H54 (cell line): ENCODE measurements at places on chromosomes 1 and 21.

GRCh38 chr1:236663934-236664333 is 22.4 kb upstream of the ACTN2 start:
- no peak for DNase-seq

GRCh38 chr1:235397733-235398132 is 30.5 kb downstream of the TBCE start:
- DNase-seq: peak; percentile 59

DNA sequence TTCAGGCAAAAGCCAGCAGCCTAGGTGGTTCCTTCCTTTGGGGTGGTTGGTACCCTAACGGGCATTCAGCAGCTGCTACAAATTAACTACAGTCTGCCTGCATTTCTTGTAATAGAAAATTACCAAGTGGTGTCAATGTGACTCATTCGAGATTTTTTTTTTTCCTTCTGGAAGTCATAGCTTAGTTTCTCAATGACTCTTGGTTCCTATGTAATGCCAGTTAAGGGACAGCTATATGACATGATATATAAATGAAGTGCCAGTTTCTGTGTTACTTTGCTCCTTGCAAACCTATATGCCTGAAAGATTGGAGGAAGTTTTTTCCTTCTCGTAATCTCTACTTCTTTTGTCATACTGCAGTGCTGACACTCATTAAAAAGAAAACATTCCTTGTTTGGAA is 2.6 kb downstream of the MGST3 start:
- DNase-seq: no peak

DNA sequence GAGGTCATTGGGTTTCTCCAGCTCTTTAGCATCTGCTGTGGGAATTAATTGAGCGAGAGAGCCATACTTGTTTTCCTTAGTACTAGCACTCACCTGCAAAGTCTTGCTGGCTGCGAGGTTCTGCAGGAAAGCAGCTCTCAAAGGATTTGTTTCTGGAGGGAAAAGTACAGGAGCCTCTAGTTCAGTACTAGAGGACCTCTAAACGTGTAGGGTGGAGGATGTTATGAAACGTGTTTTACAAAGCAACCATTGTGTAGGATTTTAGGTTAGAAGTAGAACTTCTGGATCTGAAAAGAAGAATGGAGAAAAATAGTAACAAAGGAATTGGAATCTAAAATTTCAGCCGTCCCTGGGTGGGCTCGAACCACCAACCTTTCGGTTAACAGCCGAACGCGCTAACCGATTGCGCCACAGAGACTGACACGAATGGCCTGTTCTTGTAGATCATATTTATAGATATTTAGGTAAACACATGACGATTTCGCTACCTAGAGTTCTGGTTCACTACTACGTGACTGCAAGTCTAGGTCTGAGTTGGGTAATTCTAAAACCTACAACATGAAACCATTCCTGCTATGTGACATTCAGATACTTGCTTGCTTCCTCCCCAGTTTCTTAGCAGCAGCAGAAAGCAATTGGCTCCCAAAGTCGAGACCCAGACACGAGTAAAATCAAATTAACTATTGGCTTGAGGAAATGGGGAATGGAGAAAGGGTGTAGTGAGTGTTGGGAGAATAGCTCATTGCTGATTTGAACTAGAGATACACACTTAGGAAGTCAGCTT is 60.2 kb upstream of the CFAP126 start:
- peak; percentile 50 for DNase-seq

GRCh38 chr1:118974661-118975060 is 13.5 kb downstream of the TBX15 start:
- no peak for DNase-seq

DNA sequence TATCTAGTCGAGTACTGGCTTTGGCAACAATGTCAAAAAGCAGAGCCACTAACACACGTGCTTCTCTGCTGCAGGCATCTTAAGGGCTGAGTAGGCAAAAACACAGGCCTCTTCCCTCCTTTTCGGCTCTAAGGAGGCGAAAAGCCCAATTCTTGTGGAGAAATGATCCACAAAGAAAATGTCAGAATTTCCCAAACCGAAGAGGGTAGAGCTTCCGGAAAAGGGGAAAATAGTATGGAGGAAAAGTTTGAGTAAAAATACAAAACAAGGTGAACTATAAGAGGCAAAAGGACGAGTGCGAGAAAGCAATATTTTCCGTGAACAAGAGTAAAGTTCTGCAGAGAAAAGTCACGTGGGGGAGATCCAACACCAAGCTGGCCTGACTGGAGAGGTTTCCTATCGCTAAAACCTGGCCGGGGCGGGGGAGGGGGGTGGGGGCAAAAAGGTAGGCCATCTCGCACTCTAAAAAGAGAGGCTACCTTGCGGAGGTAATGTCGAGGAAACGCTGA is 551 bp downstream of the ZRANB2 start:
- DNase-seq: no peak

DNA sequence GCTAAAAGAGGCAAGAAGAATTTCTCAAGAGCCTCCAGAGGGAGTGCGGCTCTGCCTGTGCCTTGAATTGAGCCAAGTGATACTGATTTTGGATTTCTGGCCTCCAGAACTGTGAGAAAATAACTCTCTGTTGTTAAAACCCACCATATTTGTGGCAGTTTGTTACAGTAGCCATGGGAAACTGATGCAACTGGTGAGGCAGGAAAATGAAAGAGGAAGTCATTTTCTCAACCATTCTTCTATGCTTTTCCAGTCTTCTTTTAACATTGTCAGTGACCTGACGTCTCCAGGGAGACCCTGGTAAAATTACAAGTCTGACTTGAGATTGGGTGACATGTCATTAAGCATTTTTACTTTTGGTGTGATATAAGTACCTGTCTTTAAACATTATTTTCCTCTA is 5.8 kb downstream of the OR6P1 start:
- no peak for DNase-seq

GRCh38 chr1:57376041-57376440 is 47.8 kb downstream of the DAB1 start:
- no peak for DNase-seq

DNA sequence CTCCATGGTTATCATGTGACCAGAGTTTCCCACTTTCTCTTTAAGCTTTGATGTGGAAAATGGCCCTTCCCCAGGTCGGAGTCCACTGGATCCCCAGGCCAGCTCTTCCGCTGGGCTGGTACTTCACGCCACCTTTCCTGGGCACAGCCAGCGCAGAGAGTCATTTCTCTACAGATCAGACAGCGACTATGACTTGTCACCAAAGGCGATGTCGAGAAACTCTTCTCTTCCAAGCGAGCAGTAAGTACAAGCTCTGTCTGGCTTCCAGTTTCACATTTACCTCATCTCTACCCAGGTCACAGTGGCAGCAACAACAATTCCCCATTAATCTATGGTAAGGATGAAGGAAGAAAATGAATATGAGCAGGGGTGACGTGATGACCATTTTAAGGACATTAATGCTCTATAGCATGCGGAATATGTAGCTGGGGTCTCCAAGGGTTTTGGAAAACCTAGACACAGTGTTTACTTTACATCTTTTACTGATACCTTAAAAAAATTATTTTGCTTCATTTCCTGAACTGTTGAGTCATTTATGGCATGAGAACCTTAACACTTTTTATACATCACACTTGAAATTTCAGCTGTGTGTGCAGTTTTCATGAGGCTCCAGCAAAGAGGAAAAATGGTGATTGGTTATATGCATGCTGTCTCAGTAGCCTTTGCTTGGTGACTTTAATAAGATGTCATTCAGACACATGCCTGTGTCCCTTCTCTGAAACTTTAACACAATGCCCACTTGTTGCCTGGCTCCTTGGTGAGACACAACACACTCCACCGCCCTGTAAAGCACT is 286.3 kb upstream of the SGIP1 start:
- no peak for DNase-seq

GRCh38 chr1:155645034-155645598 is 35.1 kb downstream of the MSTO1 start:
- no peak for DNase-seq

DNA sequence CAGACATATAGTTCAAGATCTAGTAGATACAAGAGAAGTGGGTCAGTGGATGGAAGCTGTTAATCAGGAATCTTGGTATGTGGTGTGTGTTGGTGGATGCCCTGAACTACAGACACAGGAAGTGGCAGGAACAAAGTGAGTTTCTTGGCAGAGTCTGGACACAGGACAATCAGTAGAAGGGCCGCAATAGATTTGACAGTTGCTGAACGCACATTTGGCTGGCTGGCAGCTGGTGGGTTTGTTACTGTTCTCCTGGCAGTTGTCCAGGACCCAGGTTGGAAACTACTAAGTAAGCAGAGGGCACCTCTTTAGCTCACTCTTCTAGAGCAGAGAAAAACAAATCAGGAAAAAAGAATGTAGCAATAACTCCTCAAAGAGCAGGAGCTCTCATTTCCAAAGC is 13.2 kb downstream of the KRTAP26-1 start:
- no peak for DNase-seq

DNA sequence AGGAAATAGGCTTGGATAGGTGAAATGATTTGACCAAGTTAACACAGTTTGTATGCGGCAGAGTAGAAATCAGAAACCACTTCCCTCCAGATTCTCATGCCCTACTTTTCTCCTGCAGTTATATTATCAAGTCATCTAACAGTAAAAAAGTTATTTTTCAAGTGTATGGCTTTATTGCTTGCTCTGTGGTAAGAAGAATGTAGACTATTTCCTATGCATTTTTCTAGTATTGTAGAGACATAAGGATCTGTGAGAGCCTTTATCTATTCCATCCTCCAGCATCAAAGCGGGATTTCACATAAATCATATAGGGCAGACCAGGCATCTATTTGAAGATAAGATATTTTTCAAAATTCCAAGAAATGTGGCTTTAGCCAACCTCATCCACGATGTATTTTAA is 208.5 kb downstream of the TTLL7 start:
- no peak for DNase-seq

GRCh38 chr1:17270891-17271765 is 22.2 kb downstream of the PADI3 start:
- no peak for DNase-seq

GRCh38 chr1:85449356-85449755 is 15.6 kb downstream of the DDAH1 start:
- DNase-seq: no peak

- DNase-seq: no peak
Observed at GRCh38 chr1:15786581-15786980, 20.9 kb downstream of the UQCRHL start.

- DNase-seq: no peak
Observed at GRCh38 chr1:93681101-93681988, at the start of gene BCAR3. Gene BCAR3 (minus strand): TSS chr1:93681837. CDS start chr1:93674930, 6,907 bp downstream.

- peak; percentile 76 for DNase-seq
Observed at GRCh38 chr1:228902781-228903433, 167.6 kb downstream of the RHOU start.

GRCh38 chr1:76230842-76231281 is 156.3 kb downstream of the ST6GALNAC3 start:
- DNase-seq: no peak

DNA sequence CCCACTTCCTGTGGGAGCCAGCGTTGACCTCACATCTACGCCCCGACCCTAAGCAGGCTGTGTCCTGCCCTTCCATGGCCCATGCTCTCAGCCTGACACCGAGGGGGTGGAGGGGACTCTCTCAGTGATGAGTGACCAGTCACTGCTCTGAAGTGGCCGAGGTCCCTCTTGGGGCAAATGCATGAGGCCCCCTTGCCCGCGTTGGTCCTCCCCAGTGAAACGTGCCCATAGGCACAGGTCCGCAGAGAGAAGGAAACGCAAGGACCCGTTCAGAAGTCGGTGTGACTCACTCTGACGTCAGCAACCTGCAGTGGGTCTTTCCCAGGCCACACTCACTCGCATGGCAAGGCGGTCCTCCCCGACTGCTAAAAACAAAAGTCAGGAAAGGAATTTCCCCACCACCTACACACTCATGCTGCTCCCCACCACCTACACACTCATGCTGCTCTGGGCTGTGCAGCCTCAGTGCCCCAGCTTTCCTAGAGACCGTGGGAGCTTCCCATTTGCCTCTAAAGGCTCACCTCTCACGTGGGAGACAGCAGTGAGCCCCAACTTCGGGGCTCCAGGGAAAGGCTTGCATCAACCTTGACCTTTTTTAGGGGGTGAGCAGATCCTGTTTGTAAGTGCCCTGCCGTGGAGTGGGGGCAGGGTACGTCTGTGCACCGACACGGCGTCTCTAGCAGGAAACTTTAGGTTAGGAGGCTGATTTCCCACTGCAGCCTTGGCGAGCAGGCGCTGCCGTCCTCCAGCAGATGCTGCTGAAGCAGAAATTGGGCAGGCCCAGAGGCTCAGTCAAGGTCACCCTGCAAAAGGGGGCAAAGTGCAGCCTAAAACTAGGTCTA is 11.4 kb downstream of the UBASH3A start:
- peak; percentile 68 for DNase-seq

GRCh38 chr1:204569478-204569877 is 53.3 kb downstream of the MDM4 start:
- DNase-seq: no peak

GRCh38 chr1:205451759-205452164 is 4.1 kb downstream of the BLACAT1 start:
- DNase-seq: no peak

DNA sequence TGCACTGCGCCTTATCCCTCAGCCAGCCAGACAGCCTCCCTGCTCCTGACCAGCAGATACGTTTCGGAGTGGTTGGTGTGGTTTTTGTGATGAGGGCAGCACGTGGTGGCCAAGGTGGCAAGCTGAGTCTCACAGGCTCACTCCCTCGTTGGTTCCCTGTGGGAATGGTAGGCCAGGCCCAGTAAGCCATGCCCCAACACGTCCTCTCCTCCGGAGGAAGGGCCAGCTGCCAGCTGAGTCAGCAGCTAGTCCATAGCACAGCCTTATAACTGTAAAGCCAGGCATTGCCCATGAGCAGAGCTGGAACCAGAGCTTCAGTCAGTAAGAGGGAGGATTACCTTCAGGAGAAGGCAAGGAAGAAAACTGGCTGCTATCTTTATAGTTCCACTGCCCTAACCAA is 29.5 kb downstream of the SZRD1 start:
- peak; percentile 47 for DNase-seq
